NCI-H1417 treated with DMSO at 0.1 percent for 48 hours (cell line): ENCODE measurements at places on chromosomes 2 and 18.

DNA sequence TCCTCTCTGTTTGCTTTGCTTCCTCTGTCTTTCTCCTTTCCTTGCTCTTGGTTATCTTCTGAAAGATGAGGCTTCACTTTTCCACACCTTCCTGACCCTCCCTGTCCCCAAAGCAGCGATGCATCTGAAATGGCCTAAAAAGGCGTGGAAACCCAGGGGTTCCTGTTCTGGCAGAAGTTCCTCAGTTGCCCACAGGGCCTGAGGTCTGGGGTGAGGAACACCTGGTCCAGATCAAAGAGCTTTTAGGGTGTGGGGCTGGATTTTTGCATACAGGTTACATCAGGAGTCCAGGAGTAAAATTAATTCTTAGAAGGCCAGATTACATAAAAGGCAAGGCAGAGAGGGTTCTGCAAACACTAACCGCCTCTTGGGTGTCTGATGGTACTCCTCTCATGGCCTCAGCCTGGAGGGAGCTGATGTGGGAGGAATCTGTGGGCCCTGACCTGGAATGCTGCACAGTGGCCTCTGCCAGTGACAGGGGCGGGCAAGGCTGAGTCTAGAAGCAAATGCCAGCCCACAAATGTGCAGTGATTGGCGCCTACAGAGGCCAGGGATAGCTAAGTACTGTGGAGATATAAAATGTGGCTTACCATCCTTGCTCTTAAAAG lies 41.8 kb downstream of the INPP4A start:
- no peak for DNase-seq

DNA sequence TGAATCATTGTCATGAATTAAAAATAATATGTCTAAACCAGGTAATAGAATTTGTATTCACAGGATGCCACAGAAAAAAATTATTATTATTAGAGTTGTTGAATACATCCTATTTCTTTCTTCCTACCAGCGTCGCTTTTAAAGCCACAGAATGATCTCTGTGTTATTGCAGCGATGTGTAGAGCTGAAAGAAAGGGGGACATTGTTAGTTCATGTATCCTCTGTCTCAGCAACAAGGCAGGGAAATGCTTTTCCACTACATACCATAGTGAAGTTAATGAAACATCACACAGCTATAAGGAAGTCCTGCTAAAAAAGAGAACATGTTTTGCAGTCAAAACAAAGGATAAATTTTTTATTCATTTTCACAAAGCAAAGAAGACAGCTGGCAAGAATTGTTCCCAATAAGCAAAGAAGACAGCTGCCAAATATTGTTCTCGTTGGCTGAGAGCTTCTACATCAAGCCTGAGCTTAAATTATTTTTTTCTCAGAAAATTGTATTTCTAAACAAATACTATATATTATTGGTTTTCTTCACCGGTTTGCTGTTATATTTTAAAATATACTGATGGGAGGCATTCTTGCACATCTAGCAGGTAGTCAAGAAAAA lies 1234.4 kb downstream of the SUCLG1 start:
- DNase-seq = no peak

DNA sequence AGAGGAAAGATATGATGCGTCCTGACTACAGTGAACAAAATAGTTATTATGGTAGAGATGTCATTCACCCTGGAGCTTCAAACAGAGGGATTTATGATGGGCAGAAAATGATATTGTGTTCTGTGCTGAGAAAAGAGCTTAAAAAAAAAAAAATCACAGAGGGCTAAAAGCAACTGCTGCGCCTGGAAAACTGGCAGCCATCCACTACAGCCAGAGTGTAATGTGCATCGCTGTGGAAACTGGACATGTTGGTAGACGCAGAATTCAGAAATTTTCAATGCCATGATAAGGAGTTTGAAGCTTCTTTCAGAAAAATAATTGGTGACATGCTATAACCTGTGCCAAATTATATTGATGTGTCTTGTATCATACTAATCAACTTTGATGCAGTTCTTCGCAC lies 122.9 kb upstream of the SOX11 start:
- no peak for DNase-seq

DNA sequence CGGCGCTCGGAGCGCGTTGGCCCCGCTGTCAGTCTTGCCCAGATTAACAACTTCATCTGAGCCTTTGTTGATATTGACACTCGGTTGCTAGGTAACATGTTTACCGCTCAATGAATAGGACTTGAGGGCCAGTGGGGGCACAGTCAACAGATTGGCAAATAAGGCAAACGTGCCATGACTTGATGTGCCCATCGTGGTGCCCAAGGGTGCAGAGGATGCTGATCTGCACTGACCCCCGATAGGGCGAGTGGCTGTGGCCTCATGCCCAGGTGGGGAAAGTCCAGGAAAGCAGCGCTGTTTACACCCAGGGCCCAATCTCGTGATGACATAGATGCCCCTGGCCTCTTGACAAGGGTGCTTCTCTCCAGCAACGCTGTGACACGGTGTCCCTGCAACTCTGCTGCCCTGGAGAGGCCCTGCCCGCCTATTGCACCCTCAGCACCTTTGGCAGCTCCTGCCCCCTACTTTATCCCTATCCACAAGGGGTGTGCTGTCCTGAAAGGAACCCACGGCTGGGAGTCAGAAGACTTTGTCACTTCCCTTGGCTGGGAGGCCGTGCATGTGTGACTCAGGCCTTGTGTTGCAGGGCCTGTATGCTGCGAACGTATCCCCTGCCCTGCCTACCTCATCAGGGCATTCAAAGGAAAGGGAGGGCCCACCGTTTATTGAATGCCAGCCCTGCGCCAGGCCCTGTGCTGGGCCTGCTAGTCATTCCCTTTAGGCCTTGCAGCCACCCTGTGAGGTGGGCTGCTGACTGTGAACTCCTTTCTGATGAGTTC lies 158.0 kb downstream of the INHBB start:
- DNase-seq = no peak

DNA sequence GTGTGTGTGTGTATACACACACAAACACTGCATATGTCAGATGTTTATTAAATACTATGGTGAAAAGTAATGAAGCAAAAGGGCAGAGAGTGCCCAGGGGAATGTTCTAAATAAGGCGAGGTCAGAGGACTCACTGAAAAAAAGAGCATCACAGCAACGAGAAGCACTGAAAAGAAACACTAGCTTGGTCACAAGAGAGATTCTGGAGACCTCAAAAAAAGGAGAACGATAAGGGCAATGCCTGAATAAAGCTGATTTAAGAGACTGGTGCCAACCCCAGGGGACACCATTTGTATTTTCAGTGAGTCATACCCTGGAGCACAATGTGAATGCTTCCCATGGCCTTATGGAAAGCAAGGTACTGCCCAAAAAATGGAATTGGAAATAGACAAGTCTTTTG lies 14.5 kb downstream of the SLC40A1 start:
- no peak for DNase-seq

DNA sequence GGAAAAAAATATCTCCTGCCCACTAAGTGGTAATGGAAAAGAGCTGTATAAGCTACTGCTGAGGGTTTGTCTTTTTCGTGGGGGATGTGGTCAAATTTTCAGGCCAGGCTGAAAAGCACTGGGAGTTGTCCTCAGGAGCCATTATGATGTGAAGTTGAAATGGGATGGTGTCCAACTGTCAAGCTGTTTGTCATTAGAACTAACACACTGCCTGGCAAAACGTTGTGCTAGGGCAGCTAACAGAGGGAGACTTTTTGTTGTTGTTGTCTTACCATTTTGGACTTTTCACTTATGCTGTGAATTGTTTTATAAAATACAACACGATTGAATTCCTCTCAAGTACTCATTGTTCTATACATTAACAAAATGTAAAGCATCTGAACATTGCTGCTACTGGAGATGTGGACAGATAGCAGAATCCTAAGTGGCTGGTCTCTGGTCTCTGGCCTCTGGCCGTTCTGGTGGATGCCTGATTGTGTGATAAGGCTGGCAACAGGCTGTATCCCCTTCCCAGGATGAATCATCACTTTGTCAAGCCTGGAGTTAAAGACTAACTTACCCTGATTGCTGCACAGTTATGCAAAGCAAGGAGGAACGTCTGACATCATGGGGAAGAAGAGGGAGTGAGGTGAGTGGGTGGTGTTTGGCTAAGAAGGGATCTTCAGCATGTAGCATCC lies 2.3 kb downstream of the MYO1B start:
- DNase-seq = no peak

- no peak for DNase-seq
Measured at GRCh38 chr2:132701810-132702209, 31.8 kb upstream of the LYPD1 start.

GRCh38 chr2:1561259-1561658 lies 148.0 kb downstream of the TPO start:
- no peak for DNase-seq

- no peak for DNase-seq
Measured at GRCh38 chr18:30987467-30988241, 54.9 kb downstream of the DSC3 start.

DNA sequence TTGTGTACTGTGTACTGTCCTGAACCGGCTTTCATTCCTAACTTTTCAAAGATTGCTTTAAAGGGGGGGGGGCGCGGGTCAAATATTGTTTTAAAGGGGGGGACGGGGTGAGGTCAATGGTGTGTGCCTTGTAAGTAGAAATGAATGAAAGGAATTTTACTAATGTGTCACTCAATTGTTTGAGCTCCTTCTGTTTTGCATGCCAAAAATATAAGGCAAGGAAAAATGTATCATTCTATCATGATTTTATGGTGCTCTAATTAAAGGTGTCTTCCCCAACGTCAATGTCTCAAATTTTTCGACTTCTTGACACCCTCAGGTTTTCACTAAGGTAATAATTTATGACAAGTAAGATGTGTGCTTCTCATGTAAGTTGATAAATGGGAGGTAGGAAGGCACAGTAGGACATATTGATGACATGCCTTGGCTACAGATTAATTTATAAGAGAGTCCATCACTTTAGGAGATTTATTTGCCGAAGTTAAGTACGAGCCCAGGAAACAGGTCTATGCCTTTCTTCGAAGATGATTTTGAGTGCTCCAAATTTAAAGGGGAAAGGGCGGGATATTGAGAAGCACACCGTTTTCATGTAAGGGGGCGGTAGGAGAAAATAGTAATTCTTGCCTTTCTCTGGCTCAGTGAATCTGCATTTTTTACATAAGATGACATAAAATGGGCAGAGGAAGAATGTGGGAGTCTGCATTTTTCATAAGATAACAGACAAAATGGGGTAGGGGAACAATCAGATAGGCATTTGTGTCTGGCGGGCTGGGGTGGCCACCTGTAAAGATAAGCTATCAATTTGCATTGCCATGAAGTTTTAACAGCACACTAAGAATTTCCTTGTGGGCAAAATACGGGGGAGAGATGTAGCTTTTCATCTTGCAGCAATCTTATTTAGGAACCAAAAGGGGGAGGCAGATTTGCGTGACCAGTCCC lies 1.2 kb upstream of the TRAPPC8 start:
- no peak for DNase-seq

DNA sequence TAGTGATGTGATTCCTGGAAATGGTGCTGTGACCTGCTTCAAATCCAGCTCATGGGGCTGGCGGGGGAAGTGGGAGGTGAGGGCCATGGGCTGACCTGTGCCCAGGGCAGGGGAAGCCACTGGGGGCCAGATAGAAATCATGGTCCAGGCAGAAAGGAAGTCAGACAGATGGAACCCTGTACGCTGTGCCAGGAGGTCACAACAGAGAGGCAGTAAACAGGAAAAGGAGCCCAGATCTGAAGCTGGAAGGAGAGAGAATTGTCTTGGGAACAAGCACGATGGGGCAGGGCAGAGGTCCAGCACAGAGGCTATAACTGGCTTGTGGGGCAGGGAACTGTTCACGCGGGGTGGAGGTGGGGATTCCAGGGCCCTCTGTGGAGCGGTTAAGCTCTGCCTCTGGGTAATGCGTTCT lies 76.0 kb downstream of the RNF144A start:
- DNase-seq = no peak

DNA sequence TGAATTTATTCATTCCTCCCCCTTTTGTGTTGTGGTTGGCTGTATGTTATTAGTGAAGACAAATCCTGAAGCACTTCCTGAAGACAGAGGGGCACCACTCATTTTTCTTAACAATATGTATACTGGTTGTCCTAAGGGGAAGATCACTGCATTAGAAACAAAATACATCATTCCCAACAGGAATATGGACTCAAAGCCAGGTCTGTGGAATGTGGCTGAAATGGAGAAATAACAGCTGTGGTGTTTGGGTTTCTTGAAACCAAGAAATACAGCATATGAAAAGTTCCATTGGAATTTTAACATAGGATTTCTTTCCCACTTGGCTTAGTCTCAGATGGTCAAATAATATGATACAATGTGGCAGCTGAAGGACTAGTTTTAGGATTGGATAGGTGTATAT lies 267.6 kb downstream of the KCNE4 start:
- DNase-seq = no peak

- DNase-seq = peak; percentile 21
Measured at GRCh38 chr2:229273723-229274338, 2.7 kb upstream of the PID1 start.

DNA sequence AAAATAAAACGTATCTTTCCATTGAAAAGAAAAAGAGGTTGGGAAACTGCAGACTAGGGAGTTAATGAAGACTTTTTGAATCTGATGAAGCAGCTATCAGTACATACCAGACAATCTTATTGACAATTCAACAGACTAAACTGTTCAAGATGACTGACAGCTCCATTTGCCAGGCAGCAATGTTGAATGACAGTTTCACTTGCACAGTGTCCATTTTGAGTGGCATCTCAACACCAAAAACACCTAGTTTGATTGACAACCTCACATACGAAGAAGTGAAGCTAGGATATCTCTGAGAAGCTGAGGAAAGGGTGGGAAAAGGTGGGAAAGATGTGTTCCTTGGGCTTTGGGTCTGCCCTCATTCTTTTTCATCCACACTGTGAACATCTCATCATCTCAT lies 315.0 kb upstream of the SYT4 start:
- DNase-seq = no peak

DNA sequence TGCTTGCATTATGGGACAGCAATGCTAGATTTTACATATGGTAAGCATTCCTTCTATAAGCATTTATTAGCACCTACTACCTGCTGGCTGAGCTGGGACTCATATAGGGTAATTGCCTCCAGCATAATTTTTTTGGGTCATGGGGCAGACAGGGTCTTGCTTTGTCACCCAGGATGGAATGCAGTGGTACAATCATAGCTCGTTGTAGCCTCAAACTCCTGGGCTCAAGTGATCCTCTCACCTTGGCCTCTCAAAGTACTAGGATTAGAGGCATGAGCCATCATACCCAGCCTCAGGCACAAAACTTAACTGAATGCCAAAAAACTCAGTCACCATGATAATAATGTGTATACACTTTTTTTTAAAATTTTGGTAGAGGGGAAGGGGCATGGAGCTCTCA lies 35.3 kb downstream of the TMEM237 start:
- no peak for DNase-seq

GRCh38 chr2:37654932-37655841 lies 16.3 kb downstream of the CDC42EP3 start:
- no peak for DNase-seq

- no peak for DNase-seq
Measured at GRCh38 chr2:74501335-74502071, 2.1 kb upstream of the LBX2 start.

- no peak for DNase-seq
Measured at GRCh38 chr2:220143336-220143735, 515.9 kb downstream of the SLC4A3 start.

- DNase-seq = no peak
Measured at GRCh38 chr2:196168181-196168580, 3.2 kb downstream of the STK17B start.
